ENCODE measurements at places on chromosomes 16 and 17. TPM values are rescaled to one million over a fixed set of nuclear protein-coding genes. Genes with fewer than 3 reads are reported as not detected.
A peak's percentile ranks its signal among the peaks of the same experiment; 100 is the strongest.

DNA sequence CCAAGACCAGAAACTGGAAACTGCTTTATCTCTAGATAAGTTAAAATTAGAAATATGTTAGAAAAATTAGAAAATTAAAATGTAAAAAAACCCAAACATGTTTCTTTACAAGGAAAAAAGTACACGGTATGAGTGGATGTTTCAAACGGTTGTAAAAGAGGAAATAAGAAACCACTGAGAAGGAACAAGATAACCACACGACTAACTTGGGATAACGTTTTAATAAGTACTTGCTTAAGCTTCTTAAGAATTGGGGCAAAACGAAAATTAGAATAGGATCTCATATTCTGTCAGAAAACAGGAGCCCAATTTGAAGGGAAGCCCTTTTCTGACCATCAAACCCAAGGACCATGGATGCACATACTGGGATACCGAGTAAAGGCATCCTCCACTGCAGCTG, 31.0 kb downstream of the MBTPS1 start:
- no peak for DNase-seq

DNA sequence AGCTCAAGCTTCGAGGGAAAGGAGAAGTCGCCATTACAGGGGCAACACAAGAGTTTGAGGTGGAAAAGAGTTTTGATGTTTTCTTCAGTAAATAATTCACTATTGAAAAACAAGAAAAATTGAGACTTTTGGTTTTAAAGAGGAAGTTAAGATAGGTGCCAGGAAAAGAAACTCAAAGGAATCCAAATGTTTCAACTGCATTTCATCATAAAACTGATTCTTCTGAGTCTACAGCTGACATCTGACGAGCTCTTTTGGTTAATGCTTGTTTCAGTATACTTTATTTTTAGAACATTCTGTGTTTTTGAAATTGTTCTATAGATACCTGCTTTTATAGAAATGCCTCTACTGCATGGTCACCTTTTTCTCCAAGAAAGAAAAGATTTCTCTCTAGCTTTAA, 54.0 kb downstream of the ERN1 start:
- DNase-seq = no peak

DNA sequence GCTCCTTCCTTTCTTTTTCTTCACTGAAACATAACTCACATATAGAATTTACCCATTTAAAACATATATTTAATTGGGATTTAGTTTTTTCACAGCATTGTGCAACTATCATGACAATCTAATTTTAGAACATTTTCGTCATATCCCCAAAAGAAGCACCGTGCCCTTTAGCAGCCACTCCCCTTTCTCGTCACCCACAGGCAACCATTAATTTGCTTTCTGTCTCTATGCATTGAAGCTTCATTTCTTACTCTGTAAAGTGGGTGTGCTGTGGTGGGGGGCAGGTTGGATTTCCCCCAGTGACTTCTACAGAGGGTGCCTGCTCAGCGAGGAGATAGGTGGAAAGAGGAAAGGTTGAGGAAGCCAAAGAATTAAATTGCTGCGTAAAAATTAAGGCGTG, 35.8 kb downstream of the MRC2 start:
- DNase-seq = no peak

DNA sequence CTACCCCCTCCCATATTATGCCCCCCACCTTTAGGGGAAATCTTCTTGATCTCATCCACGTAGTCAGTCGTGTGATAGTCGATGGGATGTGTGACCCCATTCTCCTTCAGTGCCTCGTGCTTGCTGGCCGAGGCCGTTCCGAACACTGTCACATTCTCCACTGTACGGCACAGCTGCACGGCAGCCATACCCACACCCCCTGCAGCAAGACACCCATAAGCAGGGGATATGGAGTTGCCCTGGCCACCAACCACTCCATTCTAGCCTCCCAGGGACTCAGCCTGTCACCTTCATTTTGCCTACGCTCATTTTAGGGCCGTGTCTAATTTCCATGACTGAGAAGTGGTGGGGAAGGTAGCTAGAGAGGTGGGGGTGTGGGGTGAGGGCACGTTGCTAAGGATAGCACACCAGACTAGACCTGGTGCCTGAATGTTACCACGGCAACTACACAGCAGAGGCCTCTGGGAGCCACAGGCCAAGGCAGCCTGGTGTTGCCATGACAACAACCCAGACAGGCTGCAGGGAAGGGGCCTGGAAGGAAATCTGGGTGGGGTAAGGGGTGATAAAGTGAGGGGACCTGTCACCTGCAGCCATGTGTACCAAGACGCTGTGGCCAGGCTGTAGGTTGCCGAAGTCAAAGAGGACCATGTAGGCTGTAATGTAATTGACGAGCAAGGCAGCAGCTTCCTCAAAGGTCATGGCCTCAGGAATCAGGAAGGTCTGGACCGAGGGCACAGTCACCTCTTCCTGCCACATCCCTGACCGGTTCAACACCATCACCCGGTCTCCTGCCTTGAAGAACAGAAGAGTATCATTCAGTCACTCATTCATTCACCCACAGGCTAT, 4.0 kb downstream of the VAT1 start:
- DNase-seq = peak; percentile 74

GRCh38 chr16:51757124-51757470, 606.0 kb upstream of the SALL1 start:
- DNase-seq = no peak

DNA sequence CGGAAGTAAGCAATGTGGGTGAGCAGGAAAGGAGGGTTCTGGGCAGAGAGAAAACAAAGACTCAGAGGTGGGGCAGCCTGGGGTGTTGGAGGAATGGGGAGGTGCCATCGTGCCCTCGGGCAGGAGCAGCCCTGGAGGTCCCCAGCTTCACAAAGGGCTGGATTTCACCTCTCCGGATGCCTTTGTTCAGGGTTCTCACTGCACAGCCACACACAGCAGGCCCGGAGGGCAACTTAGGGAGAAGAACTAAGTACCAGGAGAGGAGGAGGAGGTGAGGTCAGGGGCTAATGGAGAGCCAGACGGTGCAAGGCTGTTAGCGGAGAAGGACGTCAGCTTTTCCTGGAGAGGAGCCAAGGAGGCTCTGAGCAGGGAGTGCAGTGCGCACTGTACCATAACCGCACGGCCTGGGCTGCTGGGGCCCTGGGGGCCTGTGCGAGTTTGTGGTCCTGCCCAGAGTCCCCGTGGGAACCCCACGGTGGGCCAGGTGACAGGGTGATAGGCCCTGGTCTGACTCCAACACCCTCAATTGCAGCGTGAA, 9.3 kb downstream of the ARRB2 start:
- no peak for DNase-seq

DNA sequence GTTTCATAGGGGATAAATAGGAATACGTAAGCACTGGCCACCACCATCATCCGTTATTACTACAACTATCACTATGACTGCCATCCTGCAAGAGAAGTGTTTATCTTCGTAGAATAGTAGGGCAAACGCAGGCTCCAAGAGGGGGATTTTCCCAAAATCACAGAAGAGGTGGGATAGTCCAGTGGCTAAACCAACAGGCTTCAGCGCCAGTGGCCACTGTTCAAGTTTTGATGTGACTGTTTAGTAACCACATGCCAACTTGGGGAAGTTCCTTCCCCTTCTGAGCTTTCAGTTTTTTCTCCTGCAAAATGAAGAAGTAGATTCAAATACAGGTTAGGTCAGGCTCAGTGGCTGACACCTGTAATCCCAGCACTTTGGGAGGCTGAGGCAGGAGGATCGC, 60.7 kb upstream of the GRIN2A start:
- DNase-seq = no peak

The MT1E gene
- total RNA-seq = 6.5 TPM

GRCh38 chr16:10206215-10206614, 24.0 kb upstream of the GRIN2A start:
- no peak for DNase-seq
